ELR (cell line): ENCODE measurements at places on chromosomes 7 and 10.
A peak's percentile ranks its signal among the peaks of the same experiment; 100 is the strongest.

GRCh38 chr10:117885206-117885829 lies 161.4 kb downstream of the RAB11FIP2 start:
- no peak for DNase-seq

GRCh38 chr7:84684836-84685480 lies 490.4 kb upstream of the SEMA3A start:
- DNase-seq: peak; percentile 13

- DNase-seq: no peak
Observed at GRCh38 chr7:129122751-129123509, 21.6 kb upstream of the TSPAN33 start.

DNA sequence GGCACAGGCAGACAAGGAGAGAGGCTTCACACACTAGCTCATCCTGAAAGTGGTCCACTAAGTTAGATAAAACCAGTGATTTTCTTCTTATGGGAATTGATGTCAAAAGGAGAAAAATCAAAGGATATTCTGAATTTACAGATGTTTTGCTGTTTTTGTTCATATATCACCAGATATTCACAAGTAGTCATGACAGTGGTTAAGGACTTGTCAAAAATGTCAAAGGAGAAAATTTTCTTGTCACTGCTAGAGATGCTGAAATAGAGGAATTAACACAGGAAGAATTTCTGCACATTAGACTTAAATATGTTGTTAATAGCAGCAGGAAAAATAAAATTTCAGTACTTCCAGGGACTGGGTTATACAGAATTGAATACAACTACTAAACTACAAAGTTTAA lies 78.3 kb downstream of the PRTFDC1 start:
- no peak for DNase-seq

DNA sequence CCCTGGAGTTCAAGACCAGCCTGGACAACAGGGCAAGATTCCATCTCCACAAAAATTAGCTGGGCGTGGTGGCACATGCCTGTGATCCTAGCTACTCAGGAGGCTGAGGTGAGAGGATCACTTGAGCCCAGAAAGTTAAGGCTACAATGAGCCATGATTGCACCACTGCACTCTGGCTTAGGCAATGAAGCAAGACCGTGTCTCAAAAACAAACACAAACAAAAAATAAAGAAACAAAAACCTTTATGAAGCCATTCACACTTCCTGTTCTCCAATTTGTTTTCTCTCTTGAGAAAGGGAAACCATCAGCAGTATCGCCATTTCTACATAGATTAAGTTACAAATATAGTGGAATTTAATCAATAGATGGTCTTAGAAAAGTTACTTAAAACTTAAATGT lies 19.8 kb downstream of the YME1L1 start:
- no peak for DNase-seq

DNA sequence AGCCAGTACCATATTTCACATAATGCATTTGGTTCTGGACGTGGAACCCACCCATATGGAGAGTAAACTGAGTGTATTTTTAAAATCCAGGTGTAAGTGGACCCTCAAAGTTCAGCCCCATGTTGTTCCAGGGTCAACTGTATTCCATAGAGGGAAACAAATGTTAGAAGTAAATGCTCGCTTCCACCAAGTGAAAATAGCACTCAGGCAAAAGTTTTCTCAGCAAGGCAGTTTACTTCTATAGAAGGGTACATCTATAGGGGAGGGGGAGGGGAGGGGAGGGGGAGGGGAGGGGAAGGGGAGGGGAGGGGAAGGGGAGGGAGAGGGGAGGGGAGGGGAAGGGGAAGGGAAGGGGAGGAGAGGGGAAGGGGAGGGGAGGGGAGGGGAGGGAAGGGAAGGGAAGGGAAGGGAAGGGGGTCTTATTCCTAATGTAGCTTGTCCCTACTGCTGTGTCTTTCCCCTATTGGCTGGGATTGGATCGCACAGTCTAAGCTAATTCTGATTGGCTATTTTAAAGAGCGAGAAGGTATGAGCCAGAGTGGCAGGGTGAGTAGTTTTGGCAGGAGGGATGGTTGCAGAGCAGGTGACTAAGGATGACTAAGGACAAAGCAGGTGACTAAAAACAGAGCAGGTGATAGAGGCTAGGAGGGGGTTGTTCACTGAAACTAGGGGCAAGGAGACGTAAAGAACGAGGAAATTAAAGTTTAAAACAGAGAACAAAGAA lies 29.1 kb downstream of the GARIN1A start:
- DNase-seq: no peak

- no peak for DNase-seq
Observed at GRCh38 chr10:31757831-31758230, 170.8 kb downstream of the ARHGAP12 start.

DNA sequence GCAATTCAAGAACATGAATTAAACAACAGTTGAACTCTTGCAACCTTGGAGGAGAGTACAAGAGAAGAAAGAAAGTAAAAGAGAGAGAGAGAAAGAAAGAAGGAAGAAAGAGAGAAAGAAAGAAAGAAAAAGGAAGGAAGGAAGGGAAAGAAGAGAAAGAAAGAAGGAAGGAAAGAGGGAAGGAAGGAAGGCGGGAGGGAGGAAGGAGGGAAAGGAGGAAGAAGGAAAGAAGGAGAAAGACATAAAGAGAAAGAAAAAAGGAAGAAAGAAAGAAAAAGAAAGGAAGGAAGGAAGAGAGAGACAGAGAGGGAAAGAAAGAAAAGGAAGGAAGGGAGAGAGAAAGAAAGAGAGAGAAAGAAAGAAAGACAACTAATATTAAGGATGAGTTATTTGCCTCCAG lies 1106.7 kb downstream of the TYW1 start:
- no peak for DNase-seq

- DNase-seq: no peak
Observed at GRCh38 chr10:131778385-131778784, 122.4 kb upstream of the PPP2R2D start.

DNA sequence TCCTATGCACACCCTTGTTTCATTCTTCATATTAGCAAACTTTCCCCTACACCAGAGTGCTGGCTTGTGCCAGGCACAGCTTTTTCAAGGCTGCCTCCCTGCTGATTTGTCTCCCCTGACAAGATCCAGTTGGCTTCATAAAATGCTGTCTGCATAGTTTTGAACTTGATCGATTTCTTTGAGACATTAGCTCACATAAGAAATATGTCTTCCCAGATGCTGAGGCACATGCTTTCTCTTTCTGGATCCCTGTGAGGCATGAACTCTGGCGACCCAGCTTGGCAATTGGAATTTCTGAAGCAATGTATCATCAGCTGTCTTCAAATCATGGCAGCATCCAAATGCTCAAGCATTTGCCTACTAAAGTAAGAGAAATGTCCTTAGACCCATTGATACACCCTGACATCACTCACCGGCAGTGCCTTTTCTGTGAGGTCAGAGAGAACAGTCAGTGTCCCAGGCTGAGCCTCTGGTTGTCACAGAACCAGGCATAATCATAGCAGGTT lies 616.4 kb upstream of the GHITM start:
- no peak for DNase-seq

DNA sequence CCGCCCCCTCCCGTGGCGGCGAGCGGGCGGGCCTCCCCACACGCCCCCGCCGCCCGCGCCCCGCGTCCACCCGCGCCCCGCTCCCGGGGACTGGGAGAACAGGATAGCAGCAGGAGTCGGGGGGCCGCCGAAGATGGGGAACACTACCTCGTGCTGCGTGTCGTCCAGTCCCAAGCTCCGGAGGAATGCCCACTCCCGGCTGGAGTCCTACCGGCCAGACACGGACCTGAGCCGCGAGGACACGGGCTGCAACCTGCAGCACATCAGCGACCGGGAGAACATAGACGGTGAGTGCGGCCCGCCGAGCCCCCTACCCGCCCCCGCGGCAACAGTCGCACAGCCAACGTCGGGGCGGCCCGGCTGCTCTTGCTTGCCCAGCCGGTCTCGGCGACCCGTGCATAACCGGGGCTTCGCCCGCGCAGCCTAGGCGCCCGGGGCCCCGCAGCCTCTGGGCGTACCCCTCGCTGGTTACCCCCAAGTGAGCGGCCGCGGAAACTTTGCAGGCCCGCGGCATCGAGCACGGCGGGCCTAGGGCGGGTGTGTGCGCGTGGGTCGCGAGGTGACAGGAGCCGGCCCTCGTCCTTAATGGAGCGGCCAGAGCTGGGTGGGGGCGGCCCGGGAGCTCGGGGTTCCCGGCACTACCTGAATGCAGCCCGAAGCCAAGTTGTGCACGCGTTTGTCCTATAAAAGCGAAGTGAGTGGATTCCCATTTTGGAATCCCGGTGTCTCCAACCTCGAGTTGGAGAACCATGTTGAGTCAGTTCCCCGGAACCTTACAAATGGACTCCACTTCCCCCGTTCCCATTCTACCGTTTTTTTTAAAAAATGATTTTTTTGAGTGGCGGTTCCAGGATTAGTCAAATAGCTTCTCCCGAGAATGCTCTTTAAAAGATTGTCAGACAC lies 863 bp downstream of the CCNY start:
- DNase-seq: peak; percentile 62

DNA sequence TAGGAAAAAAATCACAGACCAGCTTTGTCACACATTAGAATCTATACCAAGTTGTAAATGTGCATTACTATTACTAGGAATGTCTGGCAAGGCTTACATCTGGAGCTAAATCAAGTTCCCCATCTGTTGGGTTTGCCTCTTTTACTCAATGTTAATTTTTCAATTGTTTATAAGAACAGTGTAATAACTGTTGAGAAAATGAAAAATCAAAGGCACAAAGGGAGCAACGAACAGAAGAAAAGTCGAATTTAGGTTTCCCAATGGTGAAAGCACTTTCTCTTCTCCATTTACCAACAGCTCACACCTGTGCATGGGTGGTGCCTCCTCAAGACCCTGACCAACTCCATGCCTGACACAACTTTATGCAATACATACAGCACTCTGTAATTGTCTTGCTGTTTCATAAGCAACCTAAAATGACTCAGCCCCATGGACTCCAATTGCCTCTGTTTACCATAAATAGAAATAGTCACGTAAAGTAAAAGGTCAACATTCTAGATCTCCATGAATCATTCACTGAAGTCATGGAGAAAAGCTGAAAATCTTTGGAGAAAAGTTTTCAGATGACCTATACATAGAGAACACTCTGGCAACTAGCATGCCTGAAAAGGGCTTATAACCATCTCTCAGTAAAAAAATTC lies 95.5 kb upstream of the KCNIP2 start:
- peak; percentile 96 for DNase-seq

DNA sequence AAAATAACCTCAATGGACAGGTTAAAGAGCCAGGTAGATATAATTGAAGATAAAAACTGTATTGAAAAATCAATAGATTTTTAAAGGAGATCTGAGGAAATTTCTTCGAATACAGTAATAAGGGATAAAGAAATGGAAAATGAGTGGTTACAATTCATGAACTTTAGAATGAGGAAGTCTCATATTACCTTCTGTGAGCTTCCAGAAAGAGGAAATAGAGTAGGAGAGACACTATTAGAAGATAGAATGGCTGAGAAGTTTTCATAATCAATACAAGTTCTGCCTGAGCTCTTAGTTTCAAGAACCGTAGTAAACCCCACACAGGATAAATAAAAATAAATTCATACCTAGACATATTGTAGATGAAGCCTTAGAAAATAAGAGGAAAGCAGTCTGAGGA lies 11.5 kb downstream of the SDK1 start:
- no peak for DNase-seq
